ENCODE measurements at places on chromosomes 2 and 18.

- DNase-seq = no peak
Measured at GRCh38 chr18:67432806-67433205, 83.7 kb downstream of the DSEL start.

DNA sequence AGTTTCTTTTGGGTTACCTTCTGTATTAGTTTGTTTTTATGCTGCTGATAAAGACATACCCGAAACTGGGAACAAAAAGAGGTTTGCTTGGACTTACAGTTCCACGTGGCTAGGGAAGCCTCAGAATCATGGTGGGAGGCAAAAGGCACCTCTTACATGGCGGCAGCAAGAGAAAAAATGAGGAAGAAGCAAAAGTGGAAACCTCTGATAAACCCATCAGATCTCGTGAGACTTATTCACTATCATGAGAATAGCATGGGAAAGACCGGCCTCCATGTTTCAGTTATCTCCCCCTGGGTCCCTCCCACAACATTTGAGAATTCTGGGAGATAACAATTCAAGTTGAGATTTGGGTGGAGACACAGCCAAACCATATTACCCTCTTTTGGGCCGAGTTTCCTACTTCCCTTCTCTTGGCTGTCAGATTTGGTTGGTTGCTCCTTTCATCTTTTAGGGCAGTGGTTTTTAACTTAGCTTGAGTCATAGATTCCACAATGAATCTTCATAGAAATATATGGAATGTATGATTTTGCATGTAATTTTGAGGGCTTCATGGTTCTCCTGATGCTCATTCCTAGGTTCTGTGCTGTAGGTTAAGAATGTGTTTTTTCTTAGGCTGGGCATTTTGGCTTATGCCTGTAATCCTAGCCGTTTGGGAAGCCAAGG, 44.2 kb downstream of the CEP192 start:
- no peak for DNase-seq

DNA sequence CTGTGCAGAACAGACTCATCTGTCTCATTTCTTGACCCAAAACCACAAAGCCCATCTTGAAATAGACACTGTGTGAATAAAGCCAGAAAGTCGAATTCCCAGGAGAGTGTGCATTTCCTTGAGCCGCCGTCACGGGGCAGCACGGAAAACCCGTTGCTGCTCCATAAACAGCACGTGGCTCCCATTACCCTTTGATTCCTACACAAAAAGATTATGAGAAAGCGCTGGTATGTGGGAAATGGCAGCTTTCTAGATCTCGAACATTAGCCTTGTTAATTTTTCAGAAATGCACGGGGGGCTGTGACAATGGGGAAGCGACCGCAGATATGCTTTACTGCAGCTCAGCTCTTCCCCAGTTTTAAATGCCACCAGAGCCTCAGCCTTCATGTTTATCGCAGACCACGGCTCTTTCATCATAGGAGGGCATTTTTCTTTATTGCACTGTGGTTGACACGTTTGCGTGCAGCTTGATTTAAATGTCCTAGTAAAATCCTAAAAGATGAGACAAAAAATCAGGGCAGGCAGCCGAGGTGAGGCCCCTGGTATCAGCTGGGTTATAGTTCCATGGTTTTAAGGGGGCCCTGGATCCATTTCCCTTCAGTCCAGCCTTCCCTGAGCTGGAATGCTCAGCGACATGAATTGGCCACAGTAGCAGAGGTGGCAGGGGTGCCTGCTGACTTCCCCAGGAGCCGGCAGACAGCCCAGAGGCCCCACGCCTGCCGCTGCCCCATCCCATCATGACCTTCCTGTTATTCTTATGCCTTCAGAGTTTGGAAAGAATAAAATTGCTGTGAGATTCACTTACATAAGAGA, 249.3 kb downstream of the NDUFA10 start:
- DNase-seq = no peak

DNA sequence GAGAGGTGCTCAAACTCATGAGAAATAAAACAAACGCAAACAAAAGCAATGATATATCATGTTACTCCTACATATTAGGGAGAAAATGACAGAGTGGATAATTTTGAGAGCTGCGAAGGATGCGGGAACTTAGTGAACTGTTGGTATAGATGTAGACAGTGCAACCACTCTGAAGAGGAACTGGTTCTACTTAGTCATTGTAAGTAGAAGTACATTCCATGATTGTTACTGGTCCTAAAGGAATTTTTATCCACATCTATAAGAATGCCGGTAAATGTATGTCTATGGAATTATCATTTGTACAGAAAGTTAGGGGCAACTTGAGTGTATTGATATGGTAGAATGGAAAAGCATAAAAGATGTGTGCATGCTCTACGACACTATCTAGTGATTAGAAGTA, 1238.4 kb downstream of the LRP1B start:
- no peak for DNase-seq

DNA sequence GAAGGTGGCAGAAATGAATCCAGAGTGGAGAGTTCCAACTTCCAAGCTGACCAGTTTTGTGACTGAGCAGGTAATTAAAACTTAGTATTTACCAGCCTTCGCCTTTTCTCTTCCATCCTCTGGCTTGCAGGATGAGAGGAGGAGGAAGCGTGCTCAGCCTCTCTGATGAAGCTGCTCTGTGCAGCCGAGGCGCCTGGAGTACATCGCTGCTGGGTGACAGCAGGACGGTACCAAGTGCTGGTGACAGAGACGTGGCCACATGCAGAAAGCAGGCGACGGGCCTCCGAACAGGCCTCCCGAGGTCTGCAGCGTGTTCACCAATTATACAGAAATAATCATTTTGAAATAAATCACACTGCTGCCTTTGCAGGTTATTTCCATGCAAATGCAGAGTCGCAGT, 95.0 kb downstream of the MBP start:
- DNase-seq = no peak

DNA sequence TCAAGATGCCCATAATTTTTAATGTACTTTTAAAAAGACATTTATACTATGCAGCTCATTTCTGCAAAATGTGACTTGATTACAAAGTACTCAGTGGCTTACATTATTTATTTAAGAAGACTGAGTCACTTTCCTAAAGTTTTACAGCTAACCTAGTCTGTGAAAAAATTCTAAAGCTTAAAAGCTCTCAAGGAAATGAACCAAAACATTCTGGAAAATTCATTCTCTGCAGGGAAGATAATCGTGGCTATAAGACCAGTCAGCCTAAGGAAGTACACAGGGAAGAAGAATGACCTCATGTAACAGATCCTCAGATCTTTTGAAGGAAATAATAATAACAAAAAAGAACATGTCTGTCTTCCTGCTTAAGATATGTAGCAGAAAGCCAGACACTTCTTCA, 232.1 kb upstream of the STK17B start:
- no peak for DNase-seq

DNA sequence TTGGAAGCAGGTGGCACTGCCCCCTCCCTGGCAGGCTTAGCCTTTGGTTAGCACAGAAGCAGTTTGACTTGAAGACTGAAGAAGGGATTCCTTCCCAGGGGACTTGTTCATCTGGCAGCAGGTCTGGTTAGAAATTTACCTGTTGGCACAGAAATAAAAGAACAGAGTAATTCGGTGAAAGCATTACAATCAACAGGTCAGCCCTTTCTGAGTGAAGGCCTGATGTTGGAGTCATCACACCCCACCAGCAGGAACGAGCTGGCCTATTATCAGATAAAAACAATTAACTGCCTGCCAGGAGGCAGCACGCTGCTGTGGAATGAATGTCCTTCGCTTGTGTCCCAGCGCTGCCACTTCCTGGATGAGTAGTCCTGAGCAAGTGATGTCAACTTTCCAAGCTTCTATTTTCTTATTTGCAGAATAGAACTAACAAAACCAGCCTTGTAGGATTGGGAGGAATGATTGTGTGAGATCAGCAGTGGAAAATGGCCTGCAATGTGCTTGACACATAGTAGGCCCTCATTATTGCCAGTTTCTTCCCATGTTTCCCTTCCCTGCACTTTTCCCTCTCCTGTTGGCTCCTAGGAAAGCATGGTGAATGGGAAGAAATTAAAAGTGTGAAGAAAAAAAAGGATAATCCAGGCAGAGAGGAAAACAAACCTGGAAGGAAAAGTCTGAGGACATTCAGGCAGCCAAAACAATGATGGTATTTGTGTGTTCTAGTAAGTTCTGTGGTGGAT, 29.0 kb downstream of the LGALSL start:
- DNase-seq = no peak
